Stimulated activated CD4-positive, alpha-beta T cell treated with anti-CD3 and anti-CD28 coated beads, Interleukin-15, amount 100 ng/mL, for 1 hour (primary cell): ENCODE measurements at places on chromosomes 6 and 20.

GRCh38 chr6:84618836-84619235, 145.6 kb downstream of the TBX18 start:
- no peak for DNase-seq

GRCh38 chr6:56017198-56017597, 141.8 kb upstream of the BMP5 start:
- DNase-seq: no peak

GRCh38 chr20:23125159-23125558, 39.0 kb upstream of the CD93 start:
- DNase-seq: no peak

GRCh38 chr20:9235518-9235917, 166.6 kb downstream of the PLCB4 start:
- no peak for DNase-seq

DNA sequence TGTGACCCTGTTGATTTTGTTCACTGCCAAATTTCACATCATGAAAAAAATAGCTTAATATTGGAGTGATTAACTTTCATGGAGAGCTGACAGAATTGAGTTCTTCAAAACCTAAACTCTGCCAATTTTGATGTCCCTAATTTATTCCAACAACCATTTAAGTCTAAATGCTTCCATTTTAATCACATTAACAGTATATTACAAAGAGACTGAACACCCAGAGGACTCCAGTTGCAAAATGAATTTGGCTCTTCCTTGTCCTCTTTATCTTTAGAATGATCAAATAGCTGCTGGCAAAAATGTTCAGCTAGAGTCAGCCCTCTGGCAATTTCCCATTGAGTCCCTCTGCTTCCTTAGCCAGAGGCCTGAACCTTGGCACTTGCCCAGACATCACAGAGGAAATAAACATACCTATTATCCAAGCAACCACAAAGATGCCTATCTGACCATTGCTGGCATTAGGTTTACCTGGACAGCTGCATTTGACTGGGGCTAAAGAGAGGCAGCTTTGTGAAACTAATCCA, 299.0 kb upstream of the STXBP5 start:
- no peak for DNase-seq

GRCh38 chr6:15420959-15421438, 175.1 kb downstream of the JARID2 start:
- no peak for DNase-seq

GRCh38 chr20:44081476-44081875, 105.5 kb downstream of the JPH2 start:
- DNase-seq: no peak

GRCh38 chr6:70409216-70409615, 4.1 kb upstream of the FAM135A start:
- DNase-seq: no peak

DNA sequence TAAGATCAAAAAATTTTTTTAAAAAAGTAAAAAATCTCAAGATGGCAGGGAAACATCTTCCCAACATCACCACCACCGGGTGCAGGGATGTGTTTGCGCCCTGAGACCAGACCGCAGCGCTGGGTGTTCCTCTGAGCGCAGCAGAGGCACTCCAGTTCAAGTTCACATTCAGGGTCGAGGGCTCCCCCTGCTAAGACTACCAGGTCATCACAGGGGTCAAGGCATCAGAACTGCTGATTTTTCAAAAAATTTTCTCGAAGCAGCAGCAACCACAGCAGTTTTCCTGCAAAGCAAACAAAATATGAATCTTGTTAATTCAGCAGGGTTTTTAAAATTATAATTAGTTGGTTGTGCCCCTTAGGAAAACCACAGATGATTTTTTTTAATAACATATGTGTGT, 83.1 kb downstream of the MYLK4 start:
- no peak for DNase-seq

DNA sequence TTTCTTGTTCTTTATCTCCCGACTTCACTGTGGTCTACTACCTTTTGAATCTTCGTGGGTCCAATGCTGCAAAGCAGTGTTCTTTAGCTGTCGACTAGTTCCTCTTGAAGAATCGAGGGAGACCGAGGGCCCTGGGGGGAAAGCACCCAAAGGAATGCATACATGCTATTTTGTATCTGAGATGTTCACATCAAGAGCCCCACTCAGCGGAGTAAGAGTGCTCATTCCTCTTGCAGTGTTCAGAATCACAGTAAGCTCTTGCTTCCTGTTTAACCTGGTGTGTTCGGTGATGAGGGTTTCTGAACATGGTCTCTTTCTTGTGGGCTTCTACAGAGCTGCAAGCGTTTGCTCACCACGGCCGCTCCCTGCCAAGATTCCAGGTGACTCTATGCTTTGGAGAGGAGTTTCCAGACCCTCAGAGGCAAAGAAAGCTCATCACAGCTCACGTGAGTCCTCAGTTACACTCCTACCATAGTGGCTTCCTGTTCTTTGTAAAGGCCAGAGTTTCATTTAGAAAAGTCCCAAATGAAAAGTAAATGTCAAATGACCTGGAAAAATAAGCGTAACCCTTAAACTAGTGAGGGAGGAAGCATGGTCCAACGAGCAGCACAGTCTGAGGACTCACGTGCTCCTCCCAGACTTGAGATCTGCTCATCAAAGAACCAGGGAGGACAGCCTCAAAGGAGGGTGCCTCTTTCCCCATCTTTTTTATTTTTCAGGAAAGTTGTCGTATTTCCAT, 13.3 kb downstream of the IRF4 start:
- no peak for DNase-seq

GRCh38 chr6:168865-169455, 123.3 kb upstream of the DUSP22 start:
- no peak for DNase-seq

DNA sequence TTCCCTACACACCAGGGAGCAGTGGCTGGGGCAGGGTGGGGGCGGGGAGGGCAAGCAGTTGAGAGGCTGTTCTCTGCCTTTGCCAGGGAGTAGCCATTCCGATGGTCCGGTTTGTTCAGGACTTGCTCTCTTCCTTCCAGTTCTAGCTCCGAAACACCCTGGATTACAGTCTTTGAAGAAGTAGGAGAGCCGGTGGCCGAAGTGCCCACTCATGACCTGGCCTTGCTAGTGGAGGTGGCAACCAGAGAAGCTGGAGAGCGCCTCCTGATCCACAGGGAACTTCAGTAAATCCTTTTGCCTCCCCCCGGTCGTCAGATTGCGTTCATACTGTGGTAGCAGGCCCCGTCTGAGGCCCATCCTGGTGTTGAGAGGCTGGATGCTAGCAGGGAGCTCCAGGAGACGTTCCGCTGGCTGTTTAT, 92.8 kb downstream of the ARID1B start:
- DNase-seq: no peak

DNA sequence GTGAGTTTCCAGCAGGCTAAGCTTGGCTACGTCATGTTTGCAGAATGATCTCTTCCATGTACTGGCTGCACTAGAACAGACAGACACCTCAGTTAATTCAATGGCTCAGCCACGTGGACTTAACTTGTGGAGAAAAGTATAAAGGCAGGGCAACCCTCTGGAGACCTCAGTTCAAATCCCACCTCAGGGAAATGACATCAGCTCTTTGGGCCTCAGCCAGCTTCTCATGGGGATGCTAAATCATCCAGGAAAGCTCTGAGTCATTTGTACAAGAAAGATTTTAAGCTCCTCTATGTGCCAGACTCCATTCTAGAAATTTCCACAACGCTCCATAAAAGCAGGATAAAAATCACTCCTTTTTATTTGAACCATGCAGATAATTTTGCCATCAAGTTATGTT, 128.5 kb upstream of the SALL4 start:
- no peak for DNase-seq

GRCh38 chr6:61711849-61712248, 574.2 kb downstream of the KHDRBS2 start:
- no peak for DNase-seq

- no peak for DNase-seq
These were observed 236.2 kb upstream of the PREP start for GRCh38 chr6:105639124-105639523.
